Common myeloid progenitor, CD34-positive (primary cell): ENCODE measurements at places on chromosomes 16 and 17.
A peak's percentile ranks its signal among the peaks of the same experiment; 100 is the strongest.

- no peak for DNase-seq
These were observed 93.1 kb downstream of the RTN4RL1 start for GRCh38 chr17:1931844-1932579.

DNA sequence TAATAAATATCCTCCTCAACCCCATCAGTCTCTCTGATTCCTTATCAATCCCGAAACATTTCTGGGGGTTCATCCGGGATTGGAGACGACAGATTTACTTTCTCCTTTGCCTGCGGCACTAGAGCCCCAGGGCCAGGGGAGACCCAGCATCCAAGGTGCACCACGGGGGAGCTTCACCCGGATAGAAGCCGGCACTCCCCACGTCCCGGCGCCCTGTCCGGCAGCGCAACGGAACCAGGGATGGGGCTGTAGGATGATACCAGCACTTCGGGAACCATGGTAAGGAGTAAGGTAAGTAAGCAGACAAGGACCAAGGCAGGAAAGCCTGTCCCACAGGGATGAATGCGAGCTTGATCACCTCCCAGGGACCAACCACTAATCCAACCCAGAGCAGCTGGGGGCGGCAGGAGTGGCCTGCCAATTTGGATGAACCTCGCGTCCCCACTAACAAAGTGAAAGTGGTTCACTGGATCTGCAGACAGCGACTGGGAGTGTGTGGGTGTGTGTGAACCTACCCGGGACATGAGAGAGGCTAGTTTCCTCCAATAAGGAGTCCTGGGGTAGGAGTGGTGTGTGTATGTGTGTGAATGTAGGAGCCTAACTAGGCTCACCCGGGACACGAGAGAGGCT is 11.9 kb downstream of the POLR3K start:
- DNase-seq = no peak

GRCh38 chr17:50365165-50365564 is 7.8 kb downstream of the MRPL27 start:
- DNase-seq = no peak

DNA sequence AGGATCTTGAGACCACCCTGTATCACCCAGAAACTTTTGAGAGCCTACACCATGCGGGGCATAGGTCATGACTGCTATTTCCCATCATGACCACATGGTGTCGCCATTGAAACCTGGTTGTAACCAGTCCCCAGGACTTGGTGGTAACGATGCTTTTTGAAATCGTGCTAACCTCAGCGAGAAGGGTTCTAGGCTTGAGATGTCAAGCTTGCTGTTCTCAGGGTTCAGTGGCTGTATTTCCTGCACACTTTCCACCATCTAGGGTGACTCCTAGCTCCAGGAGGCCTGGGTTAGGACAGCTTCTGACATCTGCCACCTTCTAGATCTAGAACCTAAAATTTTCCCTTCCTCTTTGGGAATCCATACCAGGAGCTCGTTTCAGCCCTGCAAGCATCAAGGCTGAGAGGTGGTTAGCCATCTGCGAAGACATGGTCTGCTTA is 13.0 kb upstream of the SPNS3 start:
- DNase-seq = peak; percentile 83

DNA sequence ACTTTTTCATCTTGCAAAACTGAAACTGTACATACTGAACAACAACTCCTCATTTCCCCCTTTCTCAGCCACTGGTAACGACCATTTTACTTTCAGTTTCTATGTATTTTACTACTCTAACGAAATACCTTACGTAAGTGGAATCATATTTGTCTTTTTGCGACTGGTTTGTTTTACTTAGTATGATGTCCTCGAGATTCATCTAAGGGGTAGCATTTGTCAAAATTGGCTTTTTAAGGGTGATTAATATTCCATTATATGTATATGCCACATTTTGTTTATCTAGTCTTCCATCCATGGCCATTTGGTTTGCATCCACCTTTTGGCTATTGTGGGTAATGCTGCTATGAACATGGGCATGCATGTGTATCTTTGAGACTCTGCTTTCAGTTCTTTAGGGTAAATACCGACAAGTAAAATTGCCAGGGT is 10.4 kb downstream of the KPNB1 start:
- peak; percentile 77 for DNase-seq

DNA sequence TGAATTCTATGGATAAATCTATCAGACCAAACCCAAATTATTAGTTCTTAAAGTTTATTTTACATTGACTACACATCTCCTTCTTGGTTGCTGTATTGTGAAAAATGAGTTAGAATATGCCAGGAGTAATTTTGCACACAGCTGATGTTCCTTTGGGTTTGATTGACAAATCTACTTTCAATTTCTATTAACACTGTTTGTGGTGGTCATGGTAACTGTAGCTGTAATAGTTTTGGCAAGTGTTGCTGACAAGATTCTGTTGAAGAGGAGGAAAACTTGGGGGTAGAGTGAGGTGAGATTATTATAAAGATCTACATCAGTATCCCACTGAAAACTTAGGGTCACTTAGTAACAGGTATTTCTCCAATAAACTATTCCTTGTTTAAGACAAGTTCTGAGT is 30.3 kb downstream of the MRTFB start:
- DNase-seq = peak; percentile 59

GRCh38 chr16:12206098-12206748 is 229.7 kb downstream of the SNX29 start:
- no peak for DNase-seq

- no peak for DNase-seq
These were observed 7.6 kb upstream of the ARHGAP27 start for GRCh38 chr17:45440161-45440778.

- DNase-seq = no peak
These were observed 946.3 kb downstream of the KCNJ2 start for GRCh38 chr17:71115669-71115972.

DNA sequence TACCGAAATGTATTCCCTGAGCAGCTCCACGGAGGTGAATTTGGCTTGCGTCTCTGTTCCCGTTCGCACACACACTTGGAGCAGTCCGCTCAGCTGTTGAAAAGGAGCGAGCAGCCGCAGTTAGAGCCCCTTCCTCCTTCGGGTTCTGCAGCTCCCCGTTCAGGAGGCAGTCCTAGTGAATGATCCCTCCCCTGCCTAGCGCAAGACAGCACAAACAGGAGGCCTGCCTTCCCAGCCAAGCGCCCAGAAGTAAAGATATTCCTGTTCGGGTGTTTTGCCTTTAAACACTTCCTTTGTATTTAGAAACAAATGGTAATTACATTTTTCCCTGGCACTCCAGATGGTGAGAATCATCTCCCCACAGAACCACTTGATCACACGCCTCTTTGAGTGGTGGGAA is 64.7 kb downstream of the ABCC12 start:
- DNase-seq = no peak

- DNase-seq = no peak
These were observed 195.5 kb downstream of the RAB11FIP4 start for GRCh38 chr17:31586946-31587345.

DNA sequence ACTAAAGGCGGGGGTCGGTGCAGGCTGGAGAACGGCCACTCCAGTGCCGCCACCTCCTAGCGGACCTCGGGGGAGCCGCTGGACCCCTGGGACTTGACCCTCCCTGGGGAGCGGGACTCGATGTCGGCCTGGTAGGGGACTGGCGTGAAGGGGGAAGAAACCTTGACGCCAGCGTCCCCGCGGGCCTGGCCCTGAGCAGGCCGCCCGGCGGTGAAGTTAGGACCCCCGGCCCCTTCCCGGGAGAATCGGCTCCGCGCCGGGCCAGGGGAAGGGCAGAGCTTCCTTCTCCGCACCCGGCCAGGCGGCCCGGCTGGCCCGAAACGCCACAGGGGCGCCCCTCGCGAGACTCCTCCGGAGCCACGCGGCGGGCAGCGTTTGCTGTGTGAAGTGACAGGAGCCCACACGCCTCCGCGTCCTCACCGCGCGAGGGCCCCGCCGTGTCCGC is 389 bp downstream of the DUS1L start:
- DNase-seq = peak; percentile 56

DNA sequence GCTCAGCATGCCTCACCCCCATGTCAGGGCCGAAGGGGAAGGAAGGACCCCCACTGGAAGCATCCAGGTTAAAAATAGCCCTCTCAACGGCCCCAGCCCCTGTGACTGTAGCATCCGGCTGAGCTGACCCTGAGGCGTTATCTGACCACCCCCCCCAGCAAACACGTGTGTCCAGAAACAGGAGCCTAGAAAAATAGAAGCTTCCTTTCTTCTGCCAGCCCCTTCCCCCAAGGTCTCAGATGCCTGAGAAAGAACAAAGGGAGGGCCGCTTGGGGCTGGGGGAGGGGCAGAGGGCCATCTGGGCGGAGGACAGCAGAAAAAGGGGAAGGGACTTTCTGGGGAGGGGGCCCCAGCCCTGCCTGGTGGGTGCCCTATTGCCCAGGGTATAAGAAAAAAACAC is 55.8 kb downstream of the ACTG1 start:
- DNase-seq = no peak

DNA sequence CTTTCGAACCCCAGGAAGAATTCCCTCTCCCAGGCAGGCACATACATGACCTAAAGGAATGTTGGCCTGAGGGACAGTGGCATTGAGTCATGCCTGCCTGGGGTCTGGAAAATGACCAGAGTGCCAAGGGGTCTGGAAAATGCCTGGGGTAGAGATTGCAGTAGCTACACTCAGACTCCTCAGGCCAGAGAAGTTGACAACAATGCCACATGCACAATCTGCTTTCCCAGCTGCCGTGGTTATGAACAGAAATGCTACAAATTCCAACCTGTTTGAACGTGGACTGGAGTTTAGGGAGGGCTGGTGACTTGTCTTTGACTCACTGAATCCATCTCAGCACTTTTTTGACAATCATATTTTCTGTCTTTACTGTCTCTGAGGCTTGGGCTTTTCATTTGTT is 250.0 kb downstream of the ABCC12 start:
- DNase-seq = no peak

DNA sequence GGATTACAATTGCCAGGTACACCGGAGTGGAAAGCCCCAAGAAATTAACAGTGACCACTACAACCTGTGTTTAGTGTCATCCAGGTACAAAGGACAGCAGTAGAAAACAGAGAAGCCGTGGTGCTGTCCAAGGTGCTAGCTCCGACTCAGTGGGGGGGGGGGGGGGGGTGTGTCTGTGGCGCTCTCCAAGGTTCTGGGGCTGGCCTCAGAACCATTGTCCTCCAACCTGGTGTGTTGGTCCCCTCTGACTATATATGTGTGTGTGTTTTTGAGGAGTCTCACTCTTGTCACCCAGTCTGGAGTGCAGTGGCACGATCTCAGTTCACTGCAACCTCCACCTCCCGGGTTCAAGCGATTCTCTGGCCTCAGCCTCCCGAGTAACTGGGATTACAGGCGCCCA is 5.8 kb upstream of the ZNF23 start:
- peak; percentile 67 for DNase-seq

DNA sequence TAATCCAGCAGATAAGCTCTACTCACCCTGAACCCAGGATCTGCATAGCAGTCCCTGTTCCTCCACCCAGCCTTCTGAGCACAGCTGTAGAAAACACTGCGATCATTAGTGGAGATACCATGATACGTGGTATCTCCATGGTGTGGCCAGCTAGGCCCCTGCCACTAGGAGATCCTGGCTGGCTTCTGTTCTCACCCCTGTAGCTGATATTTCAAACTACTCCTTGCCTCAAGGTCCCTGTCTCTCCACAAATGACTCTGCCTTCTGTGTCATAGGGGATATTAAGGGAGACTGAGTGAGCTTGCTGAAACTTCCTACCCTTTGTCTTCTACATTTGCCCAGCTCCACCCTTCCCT is 44.3 kb downstream of the ERN1 start:
- no peak for DNase-seq

DNA sequence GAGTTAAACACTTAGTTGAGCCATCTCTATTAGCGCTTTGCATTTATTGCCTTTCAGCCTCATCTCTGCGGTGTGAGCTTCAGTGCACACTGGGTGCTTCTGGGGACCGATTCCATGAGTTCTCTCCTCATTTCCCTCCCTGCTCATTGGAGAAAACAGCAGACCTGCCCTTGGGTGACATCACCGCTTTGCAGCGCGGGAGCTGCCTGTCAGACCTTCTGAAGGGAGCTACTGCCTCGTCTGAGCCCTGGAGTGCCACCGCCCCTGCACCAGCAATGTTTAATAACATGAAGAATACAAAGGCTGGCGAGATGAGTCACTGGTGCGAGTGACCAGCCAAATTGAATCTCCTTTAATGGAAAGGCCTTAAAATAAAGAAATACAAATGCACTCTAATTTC is 30.2 kb upstream of the CPPED1 start:
- no peak for DNase-seq

DNA sequence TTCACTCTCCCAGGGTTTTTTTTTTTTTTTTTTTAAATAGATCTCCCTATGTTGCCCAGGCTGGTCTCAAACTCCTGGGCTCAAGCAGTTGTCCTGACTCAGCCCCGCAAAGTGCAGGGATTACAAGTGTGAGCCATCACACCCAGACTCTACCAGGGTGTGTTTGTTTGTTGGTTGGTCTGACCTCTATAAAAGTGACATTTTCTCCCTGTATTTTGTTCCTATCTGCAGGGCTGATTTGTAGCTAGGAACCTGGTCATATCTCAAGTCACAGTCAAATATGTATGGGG is 46.3 kb upstream of the B4GALNT2 start:
- no peak for DNase-seq

DNA sequence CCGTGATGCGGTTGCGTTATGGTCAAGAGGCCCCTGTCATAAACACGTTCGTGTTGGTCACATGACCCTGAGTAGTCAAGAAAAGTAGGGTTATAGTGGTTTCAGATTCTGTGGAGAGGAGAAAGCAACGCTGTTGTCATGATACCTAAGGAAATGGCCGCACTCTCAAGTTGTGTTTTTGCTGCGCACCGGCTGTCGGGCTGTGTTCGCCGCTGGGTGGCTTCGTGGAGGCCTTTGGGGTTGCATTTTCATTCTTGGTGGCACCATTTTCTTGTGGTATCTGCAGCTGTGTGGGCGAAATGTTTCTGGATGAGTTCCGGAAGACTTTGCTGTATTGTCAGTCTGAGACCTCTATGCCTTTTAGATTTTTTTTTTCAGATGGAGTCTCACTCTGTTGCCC is 35.0 kb downstream of the DEF8 start:
- no peak for DNase-seq

- DNase-seq = peak; percentile 49
These were observed 16.7 kb upstream of the SLC12A3 start for GRCh38 chr16:56848029-56848936.

DNA sequence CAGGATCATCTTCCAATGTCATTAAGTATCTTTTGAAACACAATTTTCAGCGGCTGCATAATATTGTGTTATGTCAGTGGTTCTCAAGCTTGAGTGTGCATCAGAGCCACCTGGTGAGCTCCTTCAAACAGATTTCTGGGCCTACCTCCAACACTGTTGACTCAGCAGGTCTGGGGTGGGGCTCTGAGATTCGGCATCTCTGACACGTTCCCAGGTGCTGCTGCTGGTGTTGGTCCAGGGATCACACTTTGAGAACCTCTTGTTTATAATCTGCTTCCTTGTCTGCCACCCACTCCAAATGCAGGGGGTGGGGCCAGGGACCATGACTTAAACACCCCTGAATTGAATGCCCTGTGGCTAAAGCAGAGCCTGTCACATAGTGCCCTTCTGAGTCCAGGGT is 73.8 kb upstream of the HNF1B start:
- peak; percentile 48 for DNase-seq

GRCh38 chr16:57140931-57141668 is 44.7 kb downstream of the PSME3IP1 start:
- DNase-seq = no peak

GRCh38 chr17:48637323-48638260 is 11.4 kb upstream of the HOXB9 start:
- DNase-seq = no peak
